ENCODE measurements at places on chromosomes 4 and X.

DNA sequence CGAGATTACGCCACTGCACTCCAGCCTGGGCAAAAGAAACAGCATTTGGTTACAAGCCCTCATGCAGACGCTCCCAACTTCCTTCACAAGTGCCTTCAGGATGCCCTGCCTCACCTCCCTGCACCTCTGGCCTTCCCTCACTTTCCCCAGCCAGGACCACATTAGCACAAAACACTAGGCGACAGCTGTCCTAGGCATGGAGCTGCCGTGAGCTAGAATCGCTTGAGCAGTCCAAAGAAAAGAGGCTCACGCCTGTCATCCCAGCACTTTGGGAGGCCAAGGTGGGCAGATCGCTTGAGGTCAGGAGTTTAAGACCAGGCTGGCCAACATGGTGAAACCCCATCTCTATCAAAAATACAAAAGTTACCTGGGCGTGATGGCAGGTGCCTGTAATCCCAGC, 15.8 kb downstream of the RNF212 start:
- DNase-seq: no peak

DNA sequence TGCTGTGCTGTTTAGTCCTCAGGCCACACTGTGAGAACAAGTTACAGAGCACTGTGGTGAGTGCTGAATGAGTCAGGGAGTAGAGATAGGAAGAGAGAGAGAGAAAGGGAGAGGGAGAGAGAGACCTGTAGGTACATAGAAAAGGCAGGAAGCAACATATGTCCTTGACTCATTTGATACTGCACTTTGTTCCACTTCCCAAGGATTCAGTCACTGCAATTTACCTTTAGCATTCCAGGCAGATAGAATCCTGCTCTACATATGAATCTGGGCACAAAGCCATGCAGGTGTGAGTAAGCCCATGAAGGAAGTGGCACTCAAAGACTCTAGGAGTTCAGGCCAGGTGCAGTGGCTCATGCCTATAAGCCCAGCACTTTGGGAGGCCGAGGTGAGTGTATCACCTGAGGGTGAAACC, 1.0 kb upstream of the DAPP1 start:
- no peak for DNase-seq

DNA sequence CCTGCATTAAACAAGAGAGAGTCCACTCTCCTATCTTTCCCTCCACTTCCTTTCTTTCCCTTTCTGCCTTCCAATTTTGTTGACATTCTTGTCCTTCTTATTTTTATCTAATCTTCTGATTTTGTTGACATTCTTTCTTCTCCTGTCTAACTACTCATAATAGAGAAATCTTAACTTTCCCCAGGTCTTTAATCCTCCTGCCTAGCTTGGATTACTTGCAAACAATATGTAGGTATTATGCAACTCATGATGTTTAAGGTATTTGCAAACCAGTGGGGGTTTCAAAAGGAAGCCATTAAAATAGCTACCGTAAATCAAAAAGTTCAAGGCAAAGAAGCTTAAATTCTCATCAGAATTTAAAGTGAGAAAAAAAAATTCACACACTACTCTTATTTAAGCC, 53.9 kb downstream of the PROM1 start:
- no peak for DNase-seq

DNA sequence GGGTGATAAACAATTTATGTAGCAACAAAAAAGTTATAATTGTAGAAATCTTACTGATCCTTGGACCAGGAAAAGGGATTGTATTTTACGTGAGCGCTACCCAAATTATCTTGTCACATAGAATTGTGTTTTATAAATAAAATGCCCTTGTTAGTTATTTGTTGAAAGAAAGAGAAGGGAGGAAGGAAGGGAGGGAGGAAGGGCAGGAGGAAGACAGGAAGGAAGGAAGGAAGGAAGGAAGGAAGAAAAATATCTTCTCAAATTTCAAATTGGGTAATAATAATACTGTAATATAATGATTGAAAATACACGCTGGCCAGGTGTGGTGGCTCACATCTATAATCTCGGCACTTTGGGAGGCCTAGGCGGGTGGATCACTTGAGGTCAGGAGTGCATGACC, 206.2 kb upstream of the TLL1 start:
- no peak for DNase-seq

DNA sequence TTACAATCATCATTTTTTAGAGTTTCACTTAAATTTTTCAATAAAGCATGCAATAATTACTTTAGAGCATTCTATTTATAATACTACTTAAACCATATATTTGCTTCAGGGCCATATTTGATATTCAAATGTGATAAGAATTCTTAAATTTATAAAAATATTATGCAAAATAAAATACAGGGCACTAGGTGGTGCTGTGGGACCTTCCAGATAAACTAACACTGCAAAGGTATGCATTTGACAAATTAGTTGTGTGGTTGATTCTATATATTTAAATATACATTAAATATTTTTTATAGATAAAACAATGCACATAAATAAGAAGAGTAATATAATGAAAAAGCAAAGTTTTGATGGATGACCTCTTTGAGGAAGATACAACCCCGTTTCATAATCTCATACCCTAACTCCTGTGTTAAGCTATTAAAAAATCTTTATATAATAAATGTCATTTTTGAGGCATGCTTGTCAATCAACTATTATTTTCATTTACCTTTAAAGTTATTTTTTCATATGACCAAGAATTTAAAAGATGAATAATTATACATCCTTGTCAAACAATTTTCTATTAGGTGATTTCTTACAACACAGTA, 128.4 kb downstream of the REELD1 start:
- DNase-seq: no peak

GRCh38 chr4:4591071-4591470, 49.2 kb upstream of the STX18 start:
- DNase-seq: no peak

DNA sequence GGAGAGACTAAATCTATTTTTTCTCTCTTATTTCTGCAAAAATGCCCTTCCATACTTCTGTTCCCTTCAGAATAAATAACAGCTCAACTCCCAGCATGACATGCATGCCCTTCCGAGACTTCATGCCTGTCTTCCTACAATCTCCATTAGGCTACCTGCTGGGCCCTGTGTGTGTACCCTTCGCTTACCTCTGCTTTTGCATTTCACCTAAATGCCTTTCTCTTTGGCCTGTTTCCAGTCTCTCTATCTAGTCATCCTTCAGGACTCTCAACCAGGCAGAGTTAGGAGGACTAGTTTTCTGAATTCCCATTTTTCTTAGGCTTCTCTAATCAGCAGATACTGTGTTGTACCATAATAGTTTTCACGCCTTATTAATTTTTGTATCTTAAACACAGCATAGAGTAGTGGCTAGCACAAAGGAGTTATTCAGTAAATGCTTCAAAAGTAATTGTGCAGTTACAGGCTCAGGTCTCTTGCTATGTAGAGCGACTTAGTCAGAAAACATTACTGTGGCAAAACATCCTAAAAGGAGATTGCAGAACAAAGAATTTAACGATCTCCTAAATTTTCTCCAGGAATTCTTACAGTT, 20.5 kb downstream of the SEPTIN11 start:
- DNase-seq: no peak

DNA sequence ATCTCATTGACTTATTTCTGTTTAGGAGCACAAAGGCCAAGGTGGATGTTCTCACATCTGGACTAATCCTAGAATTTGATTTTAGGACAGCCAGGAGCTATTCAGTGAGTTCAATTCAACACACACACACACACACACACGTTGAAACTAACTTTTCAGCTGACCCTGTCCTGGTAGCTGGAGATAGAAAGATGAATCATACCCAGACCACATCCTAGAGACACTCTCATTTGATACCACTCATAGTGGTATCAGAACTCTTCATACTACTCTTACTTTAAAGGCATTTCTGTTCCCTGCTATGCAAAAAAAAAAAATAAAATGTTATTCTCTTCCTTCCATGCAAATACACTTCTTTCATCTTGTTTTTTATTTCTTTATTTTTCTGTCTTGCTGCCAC, 36.7 kb downstream of the KLF8 start:
- DNase-seq: no peak

- DNase-seq: no peak
Measured at GRCh38 chrX:70754169-70754848, 154.2 kb downstream of the TEX11 start.

DNA sequence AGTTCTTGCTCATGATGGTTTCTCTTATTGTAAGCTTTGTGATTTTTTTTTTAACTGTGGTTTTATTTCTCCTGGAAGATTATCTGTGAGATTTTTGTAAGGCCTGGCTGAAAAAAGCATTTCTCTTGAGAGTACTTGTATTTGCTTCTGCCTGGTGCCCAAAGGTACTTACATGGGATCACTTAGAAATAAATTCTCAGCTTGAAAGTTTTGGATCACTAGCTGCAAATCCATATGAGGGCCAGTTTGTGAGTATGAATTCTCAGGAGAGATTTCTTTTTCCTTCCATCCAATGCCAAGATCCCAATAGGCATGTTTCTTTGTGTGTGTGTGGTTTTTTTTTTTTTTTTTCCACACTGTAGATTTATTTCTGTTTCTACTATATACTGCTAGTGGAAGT, 1884.7 kb upstream of the PCDH7 start:
- DNase-seq: no peak

GRCh38 chr4:28358606-28359005, 1498.0 kb downstream of the STIM2 start:
- no peak for DNase-seq

DNA sequence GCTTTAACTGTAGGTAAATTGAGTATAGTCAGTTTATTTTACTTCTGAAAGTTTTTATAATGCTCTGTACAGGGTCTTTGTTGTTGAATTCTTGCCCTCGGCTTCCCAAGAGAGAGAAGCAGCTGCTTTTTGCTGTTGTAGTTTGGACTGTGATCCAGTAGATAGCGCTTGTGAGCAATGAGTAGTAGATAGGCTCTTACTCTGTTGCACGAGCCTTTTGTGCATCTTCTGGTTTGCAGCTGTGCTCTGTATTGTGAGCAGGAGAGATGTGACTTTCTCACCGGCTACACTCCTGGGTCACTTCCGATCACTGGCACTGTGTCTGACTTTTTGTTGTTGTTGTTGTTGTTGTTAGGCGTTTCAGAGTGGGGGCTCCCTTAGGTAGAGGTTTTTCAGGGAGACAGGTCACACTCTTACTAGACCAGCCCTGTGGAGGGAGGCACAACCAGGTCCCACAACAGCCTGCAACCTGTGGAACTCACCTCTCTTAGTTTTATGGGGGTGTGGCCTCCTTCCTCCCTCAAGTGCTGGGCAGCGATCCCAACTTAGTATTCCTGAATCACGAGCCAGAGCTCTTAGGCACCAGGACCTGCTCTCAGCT, 822.1 kb upstream of the GALNTL6 start:
- DNase-seq: no peak

- DNase-seq: no peak
Measured at GRCh38 chr4:161799710-161800109, 364.1 kb downstream of the FSTL5 start.

GRCh38 chr4:184099535-184099966, 118.1 kb downstream of the ENPP6 start:
- DNase-seq: peak; percentile 29

GRCh38 chrX:69510137-69510715, 6.1 kb downstream of the NALF2 start:
- DNase-seq: no peak

DNA sequence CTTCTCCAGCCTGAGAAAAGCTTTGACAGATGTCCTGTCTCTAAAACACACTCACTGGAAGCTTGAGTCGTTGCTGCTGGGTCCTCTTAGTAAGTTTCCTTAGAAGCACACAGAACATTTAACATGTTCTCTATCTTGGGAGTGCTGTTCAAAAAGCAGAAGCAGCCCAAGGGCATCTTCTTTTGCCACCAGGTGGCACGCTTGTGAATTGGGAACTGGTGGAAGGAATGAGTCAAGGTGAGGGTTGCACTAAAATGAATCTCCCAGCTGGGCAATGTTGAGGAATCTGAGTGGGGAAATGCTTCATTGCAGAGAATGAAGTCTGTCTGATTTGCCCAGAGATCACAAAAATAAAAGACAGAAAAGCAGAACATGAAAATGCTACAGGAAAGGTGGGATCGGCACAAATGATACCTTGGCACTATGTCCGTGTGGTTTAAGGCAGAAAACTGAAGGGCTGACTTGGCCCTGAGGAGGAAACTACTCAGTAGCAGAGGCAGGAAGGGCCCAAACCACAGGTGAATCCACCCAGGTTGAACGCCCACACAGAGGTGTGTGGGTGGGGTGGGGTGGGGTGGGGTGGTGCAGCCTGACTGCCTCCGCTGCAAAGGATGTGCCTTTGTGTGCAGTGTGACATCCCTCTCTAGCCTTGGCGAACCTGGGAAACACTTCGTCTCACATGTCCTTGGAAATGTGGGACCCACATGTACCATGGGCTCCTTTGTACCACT, 26.0 kb downstream of the KIT start:
- DNase-seq: no peak

GRCh38 chr4:89114100-89114499, 2.8 kb downstream of the TIGD2 start:
- DNase-seq: no peak

GRCh38 chrX:70916754-70917153, 8.2 kb upstream of the TEX11 start:
- DNase-seq: no peak

DNA sequence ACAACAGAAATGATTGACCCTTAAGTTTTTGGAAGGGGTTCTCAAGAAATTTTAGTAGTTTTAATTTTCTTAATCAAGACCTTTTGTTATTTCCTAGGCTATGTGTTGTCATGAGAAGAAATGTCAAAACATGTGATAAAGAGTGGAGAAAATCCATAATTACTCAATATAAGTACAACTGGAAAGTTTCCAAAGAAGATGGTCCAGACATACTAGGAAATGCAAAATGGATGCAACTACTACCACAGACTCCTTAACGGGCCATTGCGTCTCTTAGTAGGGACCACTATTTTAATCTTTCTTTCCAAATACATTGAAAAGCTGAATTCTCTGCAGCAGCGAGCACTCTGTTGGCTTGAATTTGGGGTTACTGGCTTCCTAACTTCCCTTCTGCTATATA, 148.8 kb downstream of the NWD2 start:
- no peak for DNase-seq

DNA sequence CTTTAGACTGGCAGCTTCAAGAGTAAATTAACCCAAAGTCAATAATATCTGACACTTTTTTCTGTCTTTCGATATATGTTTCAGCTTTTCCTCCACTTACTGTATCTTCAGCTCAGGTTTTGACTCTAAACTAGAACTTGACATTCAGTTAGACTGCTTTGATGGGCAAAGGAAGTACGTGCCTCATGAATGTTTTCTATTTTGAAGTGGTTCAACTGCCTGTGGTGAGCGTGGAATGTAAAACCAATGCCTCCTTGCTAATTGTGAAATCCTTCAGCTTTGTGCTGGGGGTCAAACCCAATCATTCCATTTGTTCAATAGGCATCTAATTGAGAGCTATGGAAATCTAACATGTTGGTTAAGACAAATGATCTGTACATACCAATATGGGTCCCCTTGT, 857.0 kb upstream of the HTR2C start:
- DNase-seq: no peak

- DNase-seq: no peak
Measured at GRCh38 chrX:136899221-136899620, 18.7 kb upstream of the RBMX start.

GRCh38 chr4:170940043-170940724, 850.4 kb upstream of the AADAT start:
- DNase-seq: no peak

GRCh38 chr4:151721466-151721865, 39.3 kb downstream of the GATB start:
- no peak for DNase-seq
